ENCODE measurements at places on chromosomes 4 and X.

- no peak for DNase-seq
Measured at GRCh38 chrX:68232206-68232605, 201.1 kb downstream of the OPHN1 start.

DNA sequence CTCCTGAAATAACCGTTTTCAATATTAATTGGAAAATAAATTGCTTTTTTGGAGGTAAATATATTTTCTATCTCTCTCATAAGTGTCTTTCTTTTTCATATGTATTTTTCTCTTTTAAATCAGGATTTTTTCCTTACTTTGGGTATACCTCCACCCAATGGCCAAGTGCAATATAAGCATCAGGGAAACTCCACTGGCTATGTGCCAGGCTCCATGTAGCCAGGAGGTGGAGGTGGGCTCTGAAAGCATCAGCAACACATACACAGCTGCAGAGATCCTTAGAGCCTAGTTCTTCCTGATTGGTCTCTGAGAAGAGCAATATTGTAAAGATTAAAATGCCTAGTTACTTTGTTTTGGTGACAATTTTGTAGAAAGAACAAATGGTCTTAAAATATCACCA, 3.4 kb downstream of the GABRA2 start:
- no peak for DNase-seq

GRCh38 chr4:74309223-74309622, 953 bp downstream of the EPGN start:
- DNase-seq, result no peak

- no peak for DNase-seq
Measured at GRCh38 chr4:109184491-109184961, 117.9 kb downstream of the COL25A1 start.

GRCh38 chr4:107837776-107838618, 13.3 kb downstream of the SGMS2 start:
- DNase-seq, result no peak

DNA sequence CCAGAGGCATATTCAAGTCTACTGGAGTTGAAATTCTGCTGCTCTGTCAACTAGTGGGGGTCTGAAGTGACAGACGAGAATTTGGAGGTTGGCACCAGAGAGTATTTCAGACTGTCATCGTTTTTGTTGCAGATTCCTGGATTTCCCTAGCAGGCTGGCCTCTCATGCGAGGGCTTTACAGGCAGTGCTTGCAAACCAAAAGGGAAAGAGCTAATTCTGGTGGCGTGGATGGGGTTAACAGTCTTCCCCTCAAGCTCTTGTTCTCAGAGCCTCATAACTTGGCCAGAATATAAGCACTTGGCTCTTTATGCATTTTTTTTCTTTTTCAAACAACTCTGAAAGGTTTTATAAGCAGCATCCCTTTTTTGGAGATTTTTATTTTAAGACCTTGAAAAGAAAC, at the start of gene SPARCL1:
SPARCL1 (minus strand) TSS at position 190 of the 400 bp plus-strand sequence. CDS start 29,802 bp downstream, outside the sequence.
- DNase-seq, result no peak

GRCh38 chr4:168555437-168555836, 58.6 kb downstream of the PALLD start:
- DNase-seq, result no peak

DNA sequence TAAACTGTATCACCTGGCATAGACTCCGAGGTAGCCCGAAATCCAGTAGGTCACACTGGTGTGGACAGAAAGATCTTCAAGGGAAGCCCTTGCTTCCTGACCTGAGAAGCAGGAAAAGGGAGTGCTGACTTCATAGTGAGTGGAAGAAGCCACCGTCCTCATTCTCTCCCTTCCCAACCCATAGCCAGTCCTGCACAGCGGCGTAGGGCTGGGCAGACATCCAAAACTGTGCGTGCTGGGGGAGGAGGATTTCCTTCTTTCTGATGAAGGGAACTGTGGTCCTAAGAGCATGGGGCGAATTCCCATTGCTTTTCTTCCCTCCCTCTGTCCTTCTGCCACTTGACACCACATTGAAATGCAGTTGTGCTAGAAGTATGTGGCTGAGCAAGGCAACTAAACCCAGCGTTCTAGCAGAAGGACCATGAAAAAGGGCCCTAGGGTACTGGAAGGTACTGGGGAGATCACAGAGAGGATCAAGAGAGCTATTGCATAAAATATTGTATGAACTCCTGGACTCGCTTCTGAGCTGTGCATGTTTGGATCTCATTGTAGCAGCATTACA, 66.9 kb downstream of the STOX2 start:
- DNase-seq, result no peak

- no peak for DNase-seq
Measured at GRCh38 chr4:184503869-184504300, 29.5 kb upstream of the IRF2 start.

DNA sequence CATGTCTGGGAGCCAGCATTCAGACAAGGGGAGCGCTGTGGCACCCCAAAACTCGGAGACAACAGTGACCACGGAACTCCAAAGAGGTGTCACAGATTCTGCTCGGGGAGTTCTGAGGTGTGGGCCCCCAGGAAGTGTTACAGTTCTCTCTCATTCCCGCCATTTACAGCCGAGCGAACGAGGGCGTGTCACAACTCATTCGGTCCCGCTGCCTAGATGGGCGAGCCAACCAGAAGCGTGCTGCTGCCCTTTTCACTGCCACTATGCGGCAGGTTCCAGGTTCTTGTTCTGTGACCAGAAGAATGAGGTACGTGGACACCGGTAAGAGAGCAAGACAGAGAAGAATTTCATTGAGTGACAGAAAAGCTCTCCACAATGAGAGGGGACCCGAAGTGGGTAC, 1370.6 kb upstream of the AGA start:
- DNase-seq, result no peak

- no peak for DNase-seq
Measured at GRCh38 chr4:124964251-124964650, 251.7 kb upstream of the ANKRD50 start.

- no peak for DNase-seq
Measured at GRCh38 chrX:148865277-148866210, 365.1 kb downstream of the AFF2 start.

- no peak for DNase-seq
Measured at GRCh38 chr4:6794189-6794588, 11.7 kb downstream of the KIAA0232 start.

DNA sequence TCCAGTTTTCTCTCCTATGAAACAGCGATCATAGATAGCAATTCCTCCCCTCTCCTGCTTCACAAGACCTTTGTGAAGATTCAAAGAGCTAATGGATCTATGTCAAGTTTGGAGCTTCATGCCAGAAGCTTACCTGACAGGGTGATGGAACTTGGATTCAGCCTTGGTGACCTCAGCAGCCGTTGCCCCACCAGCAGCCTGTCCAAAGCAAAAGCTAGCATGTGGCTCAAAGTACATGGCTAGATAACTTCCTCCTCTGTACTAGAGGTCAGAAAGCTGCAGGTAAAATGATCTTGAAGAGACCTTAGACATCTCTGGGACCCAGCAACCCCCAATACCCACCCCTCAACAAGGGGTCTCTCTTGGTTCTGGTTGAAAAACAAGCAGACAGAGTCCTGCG, 1.8 kb downstream of the RIPPLY1 start:
- no peak for DNase-seq

DNA sequence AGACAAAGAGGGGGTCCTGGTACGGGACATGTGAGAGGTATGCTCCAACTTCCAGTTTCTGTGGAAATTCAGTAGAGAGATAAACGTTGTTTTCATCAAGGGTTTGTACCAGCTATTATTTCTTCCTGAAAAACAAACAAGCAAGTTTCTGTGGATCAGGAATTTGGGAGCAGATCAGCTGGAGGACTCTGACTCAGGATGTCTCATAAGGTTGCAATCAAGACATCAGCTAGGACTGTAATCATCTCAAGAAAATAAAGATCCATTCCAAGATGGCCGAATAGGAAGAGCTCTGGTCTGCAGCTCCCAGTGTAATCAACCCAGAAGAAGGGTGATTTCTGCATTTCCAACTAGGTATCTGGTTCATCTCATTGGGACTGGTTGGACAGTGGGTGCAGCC, 23.5 kb upstream of the NFKB1 start:
- no peak for DNase-seq

DNA sequence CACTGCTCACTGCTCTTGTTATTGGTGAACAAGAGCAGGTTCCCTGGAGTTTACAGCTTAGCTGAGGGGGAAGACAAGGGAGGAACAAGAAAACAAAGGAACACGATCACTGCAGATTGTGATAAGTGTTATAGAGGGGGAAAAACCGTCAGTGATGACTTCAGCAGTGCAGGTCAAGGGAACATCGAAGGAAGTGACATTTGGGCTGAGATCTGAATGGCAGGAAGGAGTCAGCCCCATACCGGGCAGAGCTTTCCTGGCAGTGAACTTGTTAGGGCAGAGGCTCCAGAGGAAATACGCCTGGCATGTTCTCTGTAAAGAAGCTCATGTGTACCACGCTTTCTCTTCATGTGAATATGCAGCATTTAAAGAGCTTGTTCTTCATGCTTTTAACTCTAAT, 78.1 kb downstream of the LDB2 start:
- no peak for DNase-seq

- DNase-seq, result no peak
Measured at GRCh38 chr4:116598980-116599789, 486.2 kb downstream of the TRAM1L1 start.

- no peak for DNase-seq
Measured at GRCh38 chrX:148649145-148649795, 148.9 kb downstream of the AFF2 start.

DNA sequence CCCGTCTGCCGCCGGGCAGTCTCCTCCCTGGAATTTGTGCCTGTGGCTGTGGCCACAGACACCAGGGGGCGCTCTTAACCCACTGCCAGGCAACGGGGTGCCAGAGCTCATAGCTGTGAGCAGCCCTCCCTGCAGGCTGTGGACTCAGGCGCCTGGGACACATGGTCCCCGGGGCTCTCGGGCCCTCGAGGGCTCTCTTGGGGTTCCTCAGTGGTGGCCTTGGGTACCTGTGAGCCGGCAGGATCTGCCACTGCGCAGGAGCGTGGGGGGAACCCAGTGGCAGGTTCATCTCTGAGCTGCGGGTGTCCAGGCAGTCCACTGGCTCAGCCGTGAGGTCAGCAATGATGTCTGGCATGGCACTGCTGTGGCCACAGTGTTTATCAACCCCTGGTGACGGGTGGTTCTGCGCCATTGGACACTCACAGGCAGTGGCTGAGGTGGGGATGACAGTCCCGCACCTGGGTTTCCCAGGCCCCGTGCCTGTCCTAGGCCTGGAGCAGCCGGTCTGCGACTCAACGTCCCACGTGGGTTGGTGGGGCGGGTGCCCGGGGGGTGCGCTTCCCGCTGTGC, 37.2 kb downstream of the PCGF3 start:
- DNase-seq, result peak; percentile 67

- no peak for DNase-seq
Measured at GRCh38 chr4:109755656-109756055, 25.8 kb upstream of the PLA2G12A start.

DNA sequence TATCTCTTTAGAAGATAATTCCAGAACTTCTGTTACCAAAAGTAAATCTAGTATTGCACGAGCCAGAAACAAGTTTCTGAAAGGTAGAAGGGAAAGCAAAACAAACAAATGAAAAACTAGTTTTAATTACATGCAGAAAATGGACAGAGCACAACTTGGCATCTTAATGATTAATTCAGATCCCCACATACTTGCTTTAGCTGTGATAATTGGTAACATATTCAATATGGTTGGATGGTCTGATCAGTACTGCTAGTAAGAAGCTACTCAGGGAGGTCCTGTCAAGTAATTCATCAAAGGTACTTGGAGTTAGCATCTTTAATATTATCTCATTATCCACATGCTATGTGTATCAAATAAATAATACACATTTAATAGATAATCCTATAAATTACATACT, 204.3 kb downstream of the TRAM1L1 start:
- DNase-seq, result no peak

- no peak for DNase-seq
Measured at GRCh38 chr4:33272722-33273121, 2552.6 kb downstream of the PCDH7 start.

DNA sequence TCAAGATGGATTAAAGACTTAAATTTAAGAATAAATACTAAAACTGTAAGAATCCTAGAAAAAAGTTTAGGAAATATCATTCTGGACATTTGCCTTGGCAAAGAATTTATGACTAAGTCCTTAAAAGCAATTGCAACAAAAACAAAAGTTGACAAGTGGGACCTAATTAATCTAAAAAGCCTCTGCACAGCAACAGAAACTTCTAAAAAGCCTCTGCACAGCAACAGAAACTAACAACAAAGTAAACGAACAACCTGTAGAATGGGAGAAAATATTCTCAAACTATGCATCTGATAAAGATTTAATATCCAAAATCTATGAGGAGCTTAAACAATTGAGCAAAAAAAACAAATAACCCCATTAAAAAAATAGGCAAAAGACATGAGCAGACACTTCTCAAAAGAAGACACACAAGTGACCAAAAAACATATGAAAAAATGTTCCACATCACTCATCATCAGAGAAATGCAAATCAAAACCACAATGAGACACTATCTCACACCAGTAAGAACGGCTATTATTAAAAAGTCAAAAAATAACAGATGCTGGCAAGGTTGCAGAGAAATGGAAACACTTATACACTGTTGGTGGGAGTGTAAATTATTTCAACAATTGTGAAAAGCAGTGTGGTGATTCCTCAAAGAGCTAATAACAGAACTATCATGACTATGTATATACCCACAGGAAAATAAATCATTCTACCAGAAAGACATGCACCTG, 5.5 kb upstream of the OPRPN start:
- DNase-seq, result no peak

DNA sequence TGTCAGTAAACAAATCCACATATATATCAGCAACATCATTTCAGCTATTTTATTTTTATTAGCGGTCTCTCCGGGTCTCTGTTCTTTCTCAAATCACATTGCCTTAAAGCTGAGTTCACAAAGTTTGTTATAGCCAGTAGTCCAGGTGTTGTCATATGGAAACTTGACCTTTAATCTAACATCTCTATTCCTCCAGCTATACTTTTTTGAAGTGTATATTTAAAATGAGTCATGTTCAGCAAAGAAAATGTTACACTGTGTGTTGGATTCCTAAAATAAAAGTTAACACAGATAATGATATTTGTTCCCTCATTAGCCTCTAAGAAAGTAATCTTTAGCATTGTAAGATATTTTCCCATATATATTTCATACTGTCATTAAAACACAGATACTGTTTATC, 63.6 kb downstream of the SMARCAD1 start:
- no peak for DNase-seq

- no peak for DNase-seq
Measured at GRCh38 chr4:39227906-39228305, 45.6 kb downstream of the WDR19 start.

Measured in stimulated activated CD4-positive, alpha-beta T cell treated with anti-CD3 and anti-CD28 coated beads, TNF-alpha, amount 100 ng/mL, for 4 hours (primary cell).